Neural crest cell (in vitro differentiated cells): ENCODE measurements at places on chromosomes 3 and 15.

DNA sequence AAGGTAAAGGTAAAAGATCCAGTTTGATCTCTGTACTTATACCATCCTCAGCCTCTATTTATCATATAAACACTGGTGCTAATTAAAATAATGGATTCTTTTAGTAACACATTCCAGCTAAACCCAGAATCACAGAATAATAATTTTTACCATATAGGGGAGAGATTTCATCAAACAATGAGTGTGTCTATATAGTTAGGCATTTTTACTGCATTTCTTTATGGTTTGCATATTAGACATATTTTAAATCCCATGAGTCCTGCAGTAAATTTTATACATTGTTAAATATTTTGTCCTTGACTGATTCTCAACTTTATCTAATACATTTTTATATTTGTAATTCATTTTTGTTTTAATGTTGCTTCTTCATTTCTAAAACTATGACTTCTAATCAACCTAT is 323.7 kb upstream of the AGTR1 start:
- H3K27ac ChIP-seq = no peak overlapping the region
- H3K36me3 ChIP-seq = no peaks in the 10 kb centered on the region
- no peak overlapping the region for H3K4me3 ChIP-seq
- no peak for DNase-seq
- no peaks in the 10 kb centered on the region for H3K4me1 ChIP-seq

- peaks cover 9% of the 10 kb centered on the region for H3K4me1 ChIP-seq
- no peak overlapping the region for H3K4me3 ChIP-seq
- no peaks in the 10 kb centered on the region for H3K27me3 ChIP-seq
- DNase-seq = no peak
- H3K27ac ChIP-seq = no peak overlapping the region
Measured at GRCh38 chr3:138867996-138868395, 33.3 kb upstream of the PIK3CB start.

- no peak overlapping the region for H3K4me3 ChIP-seq
- H3K4me1 ChIP-seq = no peaks in the 10 kb centered on the region
- H3K27me3 ChIP-seq = no peaks in the 10 kb centered on the region
- no peaks in the 10 kb centered on the region for H3K36me3 ChIP-seq
Measured at GRCh38 chr3:101039285-101039684, 46.1 kb upstream of the ABI3BP start.

GRCh38 chr15:90994059-90994416 is 297 bp downstream of the PRC1 start:
- peak overlapping the region; percentile 100 for H3K27ac ChIP-seq
- peaks cover 7% of the 10 kb centered on the region for H3K36me3 ChIP-seq
- H3K4me3 ChIP-seq = peak overlapping the region; percentile 100
- peaks cover 2% of the 10 kb centered on the region for H3K27me3 ChIP-seq
- DNase-seq = peak; percentile 13

DNA sequence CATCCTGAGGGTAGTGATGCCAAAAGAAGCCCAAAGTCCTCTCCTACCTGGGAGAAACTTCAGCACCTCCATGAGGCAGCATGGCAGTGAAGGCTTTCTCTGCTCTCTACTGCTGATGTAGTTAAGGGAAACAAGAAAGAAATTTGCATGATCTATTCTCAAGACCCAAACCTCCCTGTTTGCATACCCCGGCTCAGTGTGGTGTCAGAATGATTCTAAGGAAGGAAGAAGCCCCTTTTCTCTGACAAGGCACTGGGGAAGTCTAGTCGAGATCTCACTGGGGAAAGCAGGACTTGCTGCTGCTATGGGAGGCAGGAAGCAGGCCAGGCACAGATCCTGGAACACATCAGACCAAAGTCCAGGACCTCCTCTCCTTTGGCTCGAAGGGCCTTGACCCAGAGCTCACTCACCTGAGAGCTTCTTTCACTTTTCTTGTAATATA is 89.4 kb upstream of the ICE2 start:
- H3K36me3 ChIP-seq = no peaks in the 10 kb centered on the region
- peaks cover 15% of the 10 kb centered on the region for H3K4me1 ChIP-seq
- no peak overlapping the region for H3K4me3 ChIP-seq
- no peak overlapping the region for H3K27ac ChIP-seq
- H3K27me3 ChIP-seq = no peaks in the 10 kb centered on the region

DNA sequence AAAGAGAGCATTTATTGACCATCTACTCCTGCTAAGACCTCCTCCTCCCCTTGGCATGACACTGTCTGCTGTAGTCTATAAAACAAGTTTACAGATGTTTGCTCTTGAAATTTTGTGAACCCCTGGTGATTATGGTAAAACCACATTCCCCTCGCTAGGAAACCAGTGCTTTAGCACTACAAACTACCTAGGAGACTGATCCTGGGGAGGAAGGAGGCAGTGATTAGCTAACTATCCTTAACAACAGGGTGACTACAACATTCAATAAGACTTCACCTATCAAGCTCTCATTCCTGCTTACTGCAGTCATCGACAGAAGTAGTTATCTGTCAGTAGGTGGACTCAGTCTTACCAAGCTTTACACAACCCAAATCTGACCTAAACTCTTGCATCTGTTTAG is 371.3 kb downstream of the TUSC7 start:
- no peak for DNase-seq
- no peaks in the 10 kb centered on the region for H3K27me3 ChIP-seq
- H3K27ac ChIP-seq = no peak overlapping the region
- H3K36me3 ChIP-seq = no peaks in the 10 kb centered on the region

- peaks cover 48% of the 10 kb centered on the region for H3K27me3 ChIP-seq
- no peaks in the 10 kb centered on the region for H3K36me3 ChIP-seq
- DNase-seq = peak; percentile 63
- peak within 1 kb of the TSS; percentile 63 for H3K27ac ChIP-seq
- peaks cover 11% of the 10 kb centered on the region for H3K4me1 ChIP-seq
Measured at GRCh38 chr3:23202921-23203707, at the start of gene UBE2E2. UBE2E2 (plus strand) TSS chr3:23203327.

GRCh38 chr15:96268442-96269204 is 61.9 kb upstream of the NR2F2 start:
- H3K27ac ChIP-seq = no peak overlapping the region
- H3K36me3 ChIP-seq = peaks cover 47% of the 10 kb centered on the region
- H3K4me1 ChIP-seq = peaks cover 46% of the 10 kb centered on the region
- H3K27me3 ChIP-seq = no peaks in the 10 kb centered on the region

- H3K4me1 ChIP-seq = no peaks in the 10 kb centered on the region
- peaks cover 63% of the 10 kb centered on the region for H3K27me3 ChIP-seq
- no peak overlapping the region for H3K4me3 ChIP-seq
- no peak for DNase-seq
Measured at GRCh38 chr3:139522421-139522820, 17.1 kb downstream of the RBP1 start.

GRCh38 chr15:90142216-90143165 is 40.2 kb upstream of the IDH2 start:
- no peak overlapping the region for H3K4me3 ChIP-seq
- no peaks in the 10 kb centered on the region for H3K27me3 ChIP-seq
- no peak overlapping the region for H3K27ac ChIP-seq
- peaks cover 14% of the 10 kb centered on the region for H3K4me1 ChIP-seq

DNA sequence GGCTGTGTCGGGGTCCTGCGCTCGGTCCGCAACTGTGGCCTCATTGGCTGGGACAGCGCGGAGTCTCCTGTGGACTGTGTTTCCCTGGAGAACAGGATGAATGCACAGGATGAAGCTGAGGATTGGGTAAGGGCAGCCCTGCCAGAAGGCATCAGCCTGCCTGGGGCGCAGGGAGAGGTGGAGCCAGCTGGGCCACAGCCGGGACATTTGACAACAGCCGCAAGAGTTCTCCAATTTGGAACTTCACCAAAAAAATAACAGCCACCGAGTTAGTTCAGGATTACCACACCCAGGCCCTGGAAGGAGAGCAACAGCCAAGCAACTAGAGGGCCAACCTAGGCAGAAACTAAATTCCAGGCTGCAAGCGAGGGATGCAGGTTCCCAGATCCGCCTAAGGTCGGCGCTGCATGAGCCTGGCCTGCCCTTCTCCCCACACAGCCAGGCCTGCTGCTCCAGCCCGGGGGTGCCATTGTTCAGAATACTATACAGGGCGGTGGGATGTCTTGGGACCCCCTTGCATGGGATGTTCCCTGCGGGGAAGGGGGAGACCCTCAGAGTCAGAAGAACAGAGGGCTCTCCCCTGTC is 229.3 kb downstream of the OCA2 start:
- no peaks in the 10 kb centered on the region for H3K36me3 ChIP-seq
- no peak overlapping the region for H3K27ac ChIP-seq
- no peak overlapping the region for H3K4me3 ChIP-seq
- peaks cover 4% of the 10 kb centered on the region for H3K4me1 ChIP-seq
